Head of caudate nucleus (tissue), 42 donors: ENCODE measurements at places on chromosomes 6 and 20.

GRCh38 chr6:66628917-66629316 is 921.9 kb upstream of the EYS start:
- no peak for DNase-seq

DNA sequence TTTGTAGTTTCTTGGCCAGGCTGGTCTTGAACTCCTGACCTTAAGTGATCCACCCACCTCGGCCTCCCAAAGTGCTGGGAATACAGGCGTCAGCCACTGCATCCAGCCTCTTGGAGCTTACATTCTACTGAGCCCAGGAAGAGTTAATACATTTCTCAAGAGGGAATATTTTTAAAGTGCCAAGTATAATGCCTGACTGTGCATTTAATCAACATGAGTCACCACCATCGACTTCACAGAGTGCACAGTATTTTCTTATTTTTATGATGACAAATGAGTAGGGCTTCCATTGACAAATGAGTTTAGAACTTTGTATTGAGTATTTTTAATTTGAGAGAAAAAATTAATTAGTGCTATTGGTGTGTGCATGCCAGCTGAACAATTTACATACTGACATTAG is 72.2 kb downstream of the SASH1 start:
- DNase-seq = no peak

GRCh38 chr6:170147056-170147787 is 143.7 kb downstream of the DLL1 start:
- DNase-seq = peak; percentile 32

GRCh38 chr6:167420177-167420576 is 95.3 kb downstream of the TTLL2 start:
- no peak for DNase-seq
